ENCODE measurements at places on chromosomes 3 and 15.

- DNase-seq: peak; percentile 42
Observed at GRCh38 chr3:29721789-29722188, 440.9 kb downstream of the RBMS3 start.

DNA sequence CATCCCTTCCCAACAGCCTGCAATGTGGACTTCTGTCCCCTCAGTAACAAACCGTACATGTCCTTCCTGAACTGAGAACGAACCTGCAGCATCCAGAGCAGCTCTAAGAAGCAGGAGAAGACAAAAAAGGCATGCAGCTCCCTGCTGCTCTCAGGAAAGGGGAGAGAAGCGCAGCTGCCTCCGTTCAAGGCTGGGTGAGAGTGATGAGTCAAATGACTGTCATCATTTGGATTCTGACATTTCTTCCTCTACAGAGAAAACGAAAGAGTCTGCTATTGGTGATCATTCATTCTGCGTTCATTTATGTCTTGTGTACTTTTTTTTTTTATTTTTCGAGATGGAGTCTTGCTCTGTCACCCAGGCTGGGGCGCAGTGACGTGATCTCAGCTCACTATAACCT, 677.8 kb downstream of the FHIT start:
- DNase-seq: no peak

DNA sequence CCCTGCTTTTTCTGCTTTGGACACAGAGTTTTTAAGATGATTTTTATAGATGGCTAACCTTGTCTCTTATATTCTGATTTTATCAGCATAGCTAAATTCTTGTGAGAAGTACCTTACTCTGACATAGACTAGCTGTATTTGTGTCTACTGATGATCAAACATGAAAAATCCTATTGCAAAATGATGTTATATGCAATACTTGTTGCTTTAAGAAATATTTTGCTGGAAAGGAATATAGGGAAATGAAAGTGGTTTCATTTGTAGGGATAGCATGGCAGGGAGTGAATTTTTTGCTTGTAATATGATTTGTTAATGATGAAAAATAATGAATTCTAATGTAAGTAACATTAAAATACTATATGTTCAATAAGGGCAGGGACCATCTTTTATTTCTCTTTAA, 35.9 kb downstream of the CFAP91 start:
- no peak for DNase-seq

- no peak for DNase-seq
Observed at GRCh38 chr3:53705774-53706173, 140.4 kb downstream of the CHDH start.

GRCh38 chr3:47130557-47130956, 33.4 kb downstream of the SETD2 start:
- DNase-seq: no peak

Measured in fibroblast of gingiva (primary cell).